ENCODE measurements at places on chromosomes 12 and 14.

DNA sequence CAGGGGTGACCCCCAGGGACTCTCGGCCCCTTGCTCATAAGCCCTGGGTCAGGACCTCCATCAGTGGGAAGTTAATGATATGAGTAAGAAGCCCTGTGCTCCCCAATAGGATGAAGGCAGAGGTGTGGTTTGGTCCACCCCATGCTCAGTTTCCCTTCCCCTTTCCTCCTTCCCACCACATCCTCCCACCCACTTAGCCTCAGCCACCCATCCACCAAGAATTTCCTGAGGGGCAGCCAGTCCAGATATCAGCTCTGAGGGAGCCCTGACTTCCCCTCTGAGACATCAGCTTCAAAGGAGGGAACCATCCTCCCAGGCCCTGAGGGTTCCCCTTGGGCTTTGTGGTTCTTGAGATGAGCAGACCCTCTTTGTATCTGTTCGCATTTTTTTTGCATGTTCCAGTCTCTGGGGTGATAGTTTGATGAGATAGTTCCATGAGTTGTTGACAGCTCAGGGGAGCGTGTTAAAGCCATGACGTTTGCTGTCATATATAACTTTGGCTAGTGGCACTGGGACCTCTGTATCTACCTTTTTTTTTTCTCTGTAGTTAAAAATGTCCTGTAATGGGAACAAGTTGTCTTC is 71.2 kb downstream of the LGMN start:
- no peak for DNase-seq

DNA sequence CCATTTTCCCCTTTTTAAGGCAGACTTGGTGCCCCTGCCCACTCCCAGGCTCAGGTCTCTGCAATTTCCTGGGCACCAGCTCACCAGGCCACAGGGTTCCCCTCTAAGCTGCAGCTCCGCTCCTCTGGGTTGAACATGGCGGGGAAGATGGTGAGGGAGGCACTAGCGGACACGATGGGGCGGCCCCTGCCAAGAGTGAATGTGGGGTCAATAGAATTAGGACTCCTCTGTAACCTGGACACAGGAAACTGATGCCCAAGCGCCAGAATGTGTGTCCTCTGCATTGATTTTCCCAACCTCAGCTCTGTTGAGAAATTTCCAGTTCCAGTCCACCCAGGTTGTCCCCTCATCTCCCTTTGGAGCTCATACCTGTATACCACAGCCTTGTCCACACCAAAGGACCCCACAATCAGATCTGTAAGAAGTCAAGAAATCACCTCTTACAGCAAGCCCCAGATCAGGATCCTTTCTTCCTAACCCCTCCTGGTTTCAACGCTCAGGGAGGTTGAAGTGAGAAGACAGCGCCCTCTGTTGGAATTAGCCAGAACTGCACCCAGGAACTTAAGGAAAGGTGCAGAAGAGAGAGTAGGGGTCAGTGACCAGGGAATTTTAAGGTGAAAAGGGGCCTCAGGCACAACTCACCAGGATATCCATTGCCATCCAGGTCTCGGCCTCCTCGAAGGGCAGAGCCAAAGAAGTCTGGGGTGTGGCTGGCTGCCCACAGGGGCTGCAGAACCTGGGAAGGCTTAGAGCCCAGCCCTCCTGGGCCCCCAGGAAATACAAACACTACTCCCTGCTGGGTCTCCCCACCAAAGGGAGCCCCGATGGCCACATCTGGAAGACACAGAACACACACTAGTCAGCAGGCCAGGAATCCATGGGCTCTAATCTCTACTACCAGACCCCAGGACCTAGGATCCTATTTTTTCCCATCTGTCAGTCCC is 14.7 kb downstream of the ITGA5 start:
- DNase-seq, result peak; percentile 59

- DNase-seq, result no peak
Measured at GRCh38 chr12:27906658-27907473, 65.7 kb downstream of the PTHLH start.

DNA sequence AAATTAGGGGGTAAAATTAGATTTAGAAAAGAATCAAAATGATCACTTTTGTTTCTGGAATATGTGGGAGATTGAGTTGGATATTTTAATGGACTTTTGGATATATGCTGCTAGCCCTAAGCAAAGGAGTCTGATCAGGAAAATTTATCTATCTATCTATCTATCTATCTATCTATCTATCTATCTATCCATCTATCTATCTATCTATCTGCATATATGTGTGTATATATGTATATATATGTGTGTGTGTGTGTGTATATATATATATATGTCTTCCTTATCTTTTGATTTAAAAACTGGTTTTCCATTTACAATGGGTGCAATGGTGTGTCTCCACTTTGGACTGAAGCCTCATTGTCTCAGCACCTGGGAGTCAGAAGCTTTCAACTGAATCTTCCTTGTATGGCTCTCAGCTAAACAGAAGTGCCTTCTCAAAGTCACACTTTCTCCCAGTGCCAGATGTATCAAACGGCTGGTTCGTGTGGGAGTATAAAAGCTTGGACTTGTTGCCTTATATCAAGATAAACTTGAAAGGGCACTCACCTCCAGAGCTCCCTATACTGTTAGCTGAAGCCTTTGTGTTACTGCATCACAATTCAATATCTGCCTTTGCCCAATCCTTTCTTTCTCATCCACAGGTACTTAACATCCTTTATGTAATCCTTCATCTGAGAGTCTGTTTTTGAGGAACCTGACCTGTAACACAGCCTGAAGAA is 31.6 kb upstream of the CD69 start:
- DNase-seq, result no peak

GRCh38 chr12:116135209-116135930 is 142.1 kb downstream of the MED13L start:
- DNase-seq, result no peak

DNA sequence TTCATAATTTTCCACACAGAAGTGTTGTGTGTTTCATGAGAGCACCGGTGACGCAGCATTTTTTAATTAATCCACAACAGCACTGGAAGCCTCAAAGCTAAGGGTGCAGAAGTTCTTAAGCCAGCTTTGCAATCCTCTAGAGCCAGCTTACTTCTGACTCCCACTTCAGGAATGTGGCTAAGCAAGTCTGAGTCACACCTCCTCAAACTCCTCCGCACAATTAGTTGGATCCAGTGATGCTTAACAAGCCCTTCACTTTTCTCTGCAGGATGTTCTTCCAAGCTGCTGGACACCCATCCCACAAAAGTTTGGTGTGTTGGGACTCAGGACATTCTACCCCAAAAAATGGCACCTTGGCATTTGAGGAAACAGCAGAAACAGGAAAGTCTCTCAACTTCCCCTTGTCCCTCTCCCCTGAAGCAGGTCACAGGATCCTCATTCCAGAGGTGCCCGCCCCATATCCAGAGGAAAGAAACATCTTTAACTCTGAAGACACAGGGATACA is 210.0 kb downstream of the PPM1H start:
- no peak for DNase-seq

DNA sequence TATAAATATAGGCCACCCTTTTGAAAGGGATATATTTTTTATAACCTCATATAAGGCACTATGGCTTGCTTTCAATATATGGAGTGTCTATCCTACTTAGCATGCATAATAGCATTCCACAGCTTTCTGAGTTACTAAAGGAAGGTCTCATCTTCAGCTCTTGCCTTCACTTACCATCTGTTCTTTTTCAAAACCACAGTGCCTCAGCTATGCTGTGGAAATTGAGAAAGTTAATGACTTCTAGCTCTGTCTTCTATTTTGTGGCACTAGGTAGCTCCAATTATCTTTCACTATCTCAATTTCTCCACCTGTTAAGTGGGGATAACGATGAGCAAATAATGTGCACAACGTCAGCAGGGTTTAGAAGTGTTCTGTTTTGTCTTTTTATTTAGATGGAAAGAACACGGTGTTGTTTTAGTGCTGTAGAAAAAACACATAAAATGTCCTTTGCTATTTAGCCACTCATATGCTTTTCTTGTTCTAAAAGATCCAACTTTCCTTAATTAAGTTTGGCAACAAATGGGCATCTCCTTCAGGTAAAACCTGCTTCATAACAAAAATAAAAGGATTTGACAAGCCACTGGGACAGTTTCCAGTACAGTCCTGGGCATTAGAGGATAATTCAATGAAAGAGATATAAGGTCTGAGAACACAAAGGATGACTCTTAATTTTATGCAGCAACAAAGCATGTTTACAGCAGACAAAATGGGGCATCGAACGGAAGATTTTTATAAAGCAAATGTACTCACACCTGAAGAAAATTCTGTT is 462.0 kb upstream of the SYT1 start:
- DNase-seq, result peak; percentile 99

GRCh38 chr12:91133871-91134270 is 22.6 kb upstream of the LUM start:
- DNase-seq, result no peak

DNA sequence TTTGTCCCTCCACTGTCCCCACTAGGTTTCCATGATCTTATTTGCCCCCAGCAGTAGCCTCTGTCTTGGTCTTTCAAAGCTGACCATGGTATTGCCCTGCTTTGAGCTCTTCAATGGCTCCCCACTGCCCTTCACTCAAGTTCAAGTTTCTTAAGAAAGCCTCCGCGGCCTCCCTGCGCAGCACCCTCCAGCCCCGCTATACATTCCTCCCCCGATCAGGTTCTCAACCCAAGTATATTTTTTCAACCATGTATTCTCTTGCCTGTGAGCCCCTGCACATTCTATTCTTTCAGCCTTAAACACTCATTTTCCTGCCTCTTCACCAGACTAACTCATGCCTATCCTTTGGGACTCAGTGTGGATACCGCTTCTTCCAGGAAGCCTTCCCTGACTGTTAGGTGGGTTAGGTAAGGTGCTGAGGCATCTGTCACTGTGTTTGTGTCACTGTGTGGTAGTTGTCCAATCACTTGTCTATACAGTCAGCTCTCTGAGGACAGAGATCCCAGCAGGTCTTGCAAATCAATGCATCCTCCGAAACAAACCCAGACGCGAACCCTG is 4.3 kb downstream of the FAIM2 start:
- no peak for DNase-seq

Measured in SK-N-DZ (cell line).